ENCODE measurements at places on chromosomes 13 and 19.

DNA sequence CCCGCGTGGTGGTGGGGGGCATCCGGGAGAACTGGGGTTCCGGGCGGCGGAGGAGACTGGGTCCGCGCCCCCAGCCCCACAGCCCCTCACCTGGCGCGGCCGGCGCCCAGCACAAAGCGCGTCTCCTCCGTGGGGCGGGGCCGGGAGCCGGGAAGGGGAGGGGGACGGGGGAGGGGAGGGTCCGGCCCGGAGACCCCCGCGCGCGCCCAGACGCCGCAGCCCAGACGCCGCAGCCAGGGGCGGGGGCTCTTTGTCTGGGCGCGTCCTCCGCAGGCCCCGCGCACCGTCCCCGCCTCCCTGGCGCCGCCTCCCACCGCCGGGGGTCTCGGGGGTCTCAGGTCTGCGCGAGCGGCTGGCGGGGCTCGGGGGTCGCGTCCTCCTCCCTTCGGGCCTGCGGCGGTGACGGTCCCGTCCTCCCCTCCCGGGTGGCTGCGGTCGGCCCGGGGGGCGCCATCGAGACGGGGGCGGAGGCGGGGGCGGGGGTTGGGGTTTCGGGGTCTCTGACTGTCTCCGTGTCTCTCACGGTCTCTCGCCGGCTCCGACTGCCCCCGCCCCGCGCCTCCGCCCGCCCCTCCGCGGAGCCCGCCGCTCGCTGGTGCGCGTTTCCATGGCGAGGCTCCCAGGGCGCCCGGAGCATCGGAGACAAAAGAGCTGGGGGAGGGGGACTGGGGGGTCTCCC is at the start of gene PLPPR3:
TSS of gene PLPPR3 (minus strand) at position 131 of the 679 bp plus-strand sequence. CDS start 396 bp downstream, outside the sequence.
- no peak for DNase-seq

- DNase-seq: no peak
These were observed 103.8 kb downstream of the RGCC start for GRCh38 chr13:41561170-41561569.

DNA sequence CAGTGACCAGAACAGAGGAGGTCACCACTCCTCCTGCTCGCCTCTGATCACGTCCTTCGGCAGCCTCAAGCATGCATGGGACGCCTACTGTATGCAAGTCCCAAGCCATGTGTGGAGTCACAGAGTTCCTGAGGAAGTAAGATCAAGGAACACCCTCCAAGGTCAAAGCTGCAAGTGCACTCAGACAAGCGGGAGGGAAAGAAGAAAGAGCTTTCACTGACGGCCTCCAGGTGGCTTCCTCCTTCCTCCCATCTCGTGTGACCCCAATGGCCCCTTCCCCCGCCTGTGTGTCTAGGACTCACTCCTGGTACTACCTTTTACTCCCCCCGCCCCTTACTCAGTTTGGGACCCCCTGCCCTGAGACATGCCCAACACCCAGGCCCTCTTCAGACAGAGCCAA is 6.1 kb downstream of the HAUS8 start:
- no peak for DNase-seq

DNA sequence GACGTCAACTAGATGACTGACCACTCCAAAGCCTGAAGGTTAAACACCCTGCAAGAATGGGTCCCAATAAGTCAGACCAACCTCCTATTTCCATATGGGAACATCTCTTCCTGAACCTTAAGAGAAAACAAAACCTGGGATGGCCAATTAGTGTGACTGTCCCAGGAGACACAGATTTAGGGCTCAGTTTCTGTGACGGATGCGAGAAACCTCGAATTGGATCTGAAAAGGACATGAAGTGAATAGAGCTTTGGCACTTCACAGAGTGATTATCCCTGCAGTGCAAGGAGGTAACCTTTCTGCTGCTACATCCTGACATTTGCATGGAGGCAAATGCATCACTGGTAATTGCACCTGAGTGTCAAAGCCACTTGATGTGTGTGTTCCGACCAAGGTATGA is 442.2 kb upstream of the KLF12 start:
- DNase-seq: no peak

GRCh38 chr13:41313117-41313516 is 2.0 kb downstream of the NAA16 start:
- no peak for DNase-seq

GRCh38 chr19:40225440-40226305 is 816 bp downstream of the CCNP start:
- DNase-seq: no peak

All from SW 1271 (cell line).